ENCODE measurements at places on chromosomes 1 and 21. TPM values are rescaled to one million over a fixed set of nuclear protein-coding genes. Genes with fewer than 3 reads are reported as not detected.
A peak's percentile ranks its signal among the peaks of the same experiment; 100 is the strongest.

- no peak for DNase-seq
These were observed 171.1 kb upstream of the CSF3R start for GRCh38 chr1:36653850-36654249.

GRCh38 chr1:201562257-201562656 is 23.3 kb downstream of the NAV1 start:
- DNase-seq, result no peak

DNA sequence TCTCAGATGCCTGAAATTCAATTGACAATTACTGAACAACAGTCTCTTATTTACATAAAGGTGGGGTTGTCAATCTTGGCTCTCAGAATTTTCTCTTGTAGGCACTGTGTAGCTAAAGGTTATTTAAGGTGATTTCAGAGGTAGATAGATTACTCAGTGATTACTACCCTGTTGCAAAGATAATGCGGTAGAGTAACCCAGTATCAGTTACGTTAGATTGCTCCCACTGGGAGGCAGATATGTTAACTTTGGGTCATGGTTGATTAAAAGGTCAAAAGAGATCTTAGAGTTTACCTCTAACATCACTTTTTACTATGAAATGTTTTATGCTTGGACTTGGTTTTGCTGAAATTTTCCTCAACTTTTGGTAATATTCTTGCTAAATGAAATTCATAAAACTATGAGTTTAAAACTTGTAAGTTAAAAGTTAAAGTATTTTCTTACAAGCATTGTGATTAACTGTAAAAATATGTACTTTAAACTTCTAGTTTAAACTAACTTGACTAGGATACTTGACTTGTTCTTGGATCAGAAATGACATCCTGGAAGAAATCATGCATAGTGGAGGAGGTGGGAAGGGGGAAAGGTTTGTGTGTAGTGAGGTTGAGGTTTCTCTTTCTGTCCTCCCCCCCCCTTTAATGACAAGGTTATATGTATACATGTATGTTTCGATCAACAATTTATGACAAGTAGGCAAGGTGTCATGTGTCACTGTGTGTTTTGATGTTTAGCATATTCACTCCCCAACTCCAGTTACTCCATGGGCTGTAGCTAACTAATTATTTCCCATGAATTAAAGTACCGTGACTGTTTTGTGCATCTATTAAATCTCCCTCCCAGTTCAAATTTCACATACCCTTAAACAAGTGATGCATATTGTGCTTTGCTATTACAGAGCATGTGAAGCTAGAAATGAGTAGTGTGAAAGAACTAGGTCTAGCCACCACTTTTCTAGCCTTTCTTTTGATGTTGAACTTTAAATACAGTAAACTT is 2.9 kb downstream of the LAMC1 start:
- DNase-seq, result no peak

F11R gene
- total RNA-seq, result 242 TPM

RHOU gene
- 0.79 TPM for total RNA-seq

- no peak for DNase-seq
These were observed 650 bp downstream of the TNFAIP8L2 start for GRCh38 chr1:151157067-151157531.

DNA sequence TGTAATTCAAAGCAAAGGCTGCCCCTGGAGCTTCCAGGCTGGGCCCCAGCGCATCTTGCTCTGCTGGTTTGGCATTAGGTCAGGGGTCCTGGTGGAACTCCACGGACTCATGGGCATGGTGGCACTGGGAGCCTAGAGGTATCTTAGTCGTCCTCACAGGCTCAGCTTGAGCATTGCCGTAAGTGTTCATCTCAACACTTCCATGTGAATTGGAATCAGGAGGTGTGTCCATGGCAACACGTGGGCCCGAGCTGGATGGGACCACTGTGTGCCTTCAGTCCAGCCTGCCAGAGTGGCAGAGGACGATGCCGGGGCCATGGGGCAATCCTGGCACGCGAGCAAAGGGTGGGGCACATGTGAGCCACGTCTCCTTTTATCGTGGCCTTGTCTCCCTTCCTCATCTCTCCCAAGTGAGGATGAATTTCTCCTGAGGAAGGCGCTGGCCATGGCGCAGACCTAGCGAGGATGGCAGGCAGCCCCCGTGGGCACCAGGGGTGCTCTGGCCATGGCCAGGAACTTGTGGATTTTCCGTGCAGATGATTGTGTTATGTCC is 47.0 kb downstream of the AGPAT3 start:
- DNase-seq, result no peak

DNA sequence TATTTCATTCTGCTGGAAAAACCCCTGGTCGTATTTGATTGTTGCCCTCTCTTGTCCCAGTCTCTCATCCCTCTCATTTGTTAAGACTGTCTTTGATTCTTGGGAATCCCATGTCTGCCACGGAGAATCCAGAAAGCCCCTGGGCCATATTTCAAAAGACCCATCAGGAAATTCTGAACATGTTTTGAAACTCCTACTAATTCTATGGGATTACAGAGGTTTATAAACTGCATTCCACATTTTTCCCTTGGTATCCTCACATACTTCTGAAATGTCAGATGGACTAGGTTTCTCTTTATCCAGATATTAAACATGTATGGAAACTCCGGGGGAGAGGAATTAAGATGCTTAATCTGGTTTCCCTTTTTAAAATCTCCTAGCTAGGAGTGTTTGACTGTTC is 80.0 kb downstream of the HUNK start:
- no peak for DNase-seq

DNA sequence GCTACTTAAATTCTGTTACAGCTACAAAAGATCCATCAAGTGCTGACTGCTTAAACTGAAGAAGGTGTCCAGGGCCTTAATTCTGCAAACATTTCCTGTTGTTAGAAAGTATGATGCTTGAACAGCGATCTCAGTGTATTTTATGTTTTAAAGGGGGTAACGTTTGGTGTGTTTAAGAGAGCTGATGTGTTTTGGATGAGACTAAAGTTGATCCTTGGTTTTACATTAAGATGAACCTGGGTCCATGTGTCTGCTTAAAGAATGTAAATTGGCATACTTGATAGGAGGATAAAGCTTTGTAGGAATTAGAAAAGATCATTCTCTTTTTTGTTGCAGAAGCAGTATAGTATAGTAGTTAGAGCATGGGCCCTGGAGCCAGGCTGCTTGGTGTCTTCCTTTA is 3.6 kb downstream of the IER5 start:
- no peak for DNase-seq

- DNase-seq, result no peak
These were observed 5.3 kb downstream of the PRUNE1 start for GRCh38 chr1:151013518-151013917.

DNA sequence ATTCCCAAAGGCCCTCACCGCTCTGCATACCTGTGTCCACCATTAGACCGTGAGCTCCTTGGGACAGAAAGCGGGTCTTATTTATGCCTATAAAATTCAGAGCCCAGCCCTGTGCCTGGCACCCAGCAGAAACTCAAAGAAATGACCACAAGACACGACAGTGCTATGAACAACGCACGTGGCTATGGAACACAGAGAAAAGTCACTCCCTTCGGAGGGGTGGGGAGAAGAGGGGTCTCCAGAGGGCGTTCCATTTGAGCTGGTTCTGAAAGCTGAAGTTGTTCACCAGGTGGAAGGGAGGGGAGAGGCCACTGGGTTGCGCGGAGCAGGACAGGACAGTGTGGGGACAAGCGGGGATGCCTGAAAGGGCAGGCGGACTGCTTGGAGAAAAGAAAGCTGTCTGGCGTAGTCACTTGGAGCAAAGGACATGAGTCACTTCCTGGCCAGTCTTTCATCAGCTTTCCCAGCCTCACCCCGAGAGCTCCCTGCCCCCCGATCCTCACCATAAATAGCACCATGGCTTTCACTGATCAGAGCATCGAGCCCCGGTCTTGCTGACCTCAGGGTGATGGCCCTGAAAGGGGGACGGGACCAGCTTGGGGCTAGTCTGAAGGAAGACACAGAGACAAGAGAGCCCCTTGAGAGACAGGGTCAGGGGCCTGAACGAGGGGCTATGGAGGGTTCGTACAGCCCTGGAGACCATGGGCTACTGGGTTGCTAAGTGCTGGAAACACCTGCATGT is 28.5 kb downstream of the ECE1 start:
- DNase-seq, result peak; percentile 93

Data from pulmonary artery endothelial cell (primary cell).